ENCODE measurements at places on chromosomes 2 and 18. TPM values are rescaled to one million over a fixed set of nuclear protein-coding genes. Genes with fewer than 3 reads are reported as not detected.

Gene DSC1
- 0.06 TPM for total RNA-seq

Gene PCARE
- total RNA-seq = not detected

Gene HOXD4
- not detected for total RNA-seq

Gene CNNM3
- 15.0 TPM for total RNA-seq

Gene RBM44
- 1.0 TPM for total RNA-seq

Gene MYO5B
- total RNA-seq = 0.27 TPM

Gene SATB2
- 0.21 TPM for total RNA-seq

Gene CD28
- total RNA-seq = 159 TPM

Gene VWC2L
- not detected for total RNA-seq

Gene RRM2
- 682 TPM for total RNA-seq

Data from activated naive CD4-positive, alpha-beta T cell treated with anti-CD3 and anti-CD28 coated beads, Interleukin-2, amount 50 U/mL, for 72 hours (primary cell).